ENCODE measurements at places on chromosomes 2 and 18. TPM values are rescaled to one million over a fixed set of nuclear protein-coding genes. Genes with fewer than 3 reads are reported as not detected.

CELF4 gene
- not detected for total RNA-seq

KCNE4 gene
- not detected for total RNA-seq

RBM44 gene
- total RNA-seq: 1.3 TPM

ABCG5 gene
- total RNA-seq: not detected

SIX3 gene
- not detected for total RNA-seq

ZNF385B gene
- total RNA-seq: not detected

KIAA2012 gene
- not detected for total RNA-seq

RGPD4 gene
- total RNA-seq: 0.02 TPM

FBXO48 gene
- total RNA-seq: 2.8 TPM

NT5C1B gene
- total RNA-seq: not detected

GREB1 gene
- 0.29 TPM for total RNA-seq

CIDEA gene
- total RNA-seq: not detected

DOK6 gene
- total RNA-seq: not detected

GATA6 gene
- not detected for total RNA-seq

LPIN2 gene
- 99.6 TPM for total RNA-seq

IL36B gene
- not detected for total RNA-seq

SLC4A5 gene
- 3.0 TPM for total RNA-seq

CHRND gene
- not detected for total RNA-seq

KCNS3 gene
- not detected for total RNA-seq

TLX2 gene
- total RNA-seq: 0.52 TPM

CTLA4 gene
- total RNA-seq: 22.7 TPM

MEP1B gene
- total RNA-seq: not detected

IL1R2 gene
- total RNA-seq: 0.52 TPM

IL36RN gene
- total RNA-seq: not detected

BOLL gene
- total RNA-seq: not detected

TWIST2 gene
- total RNA-seq: not detected

DSG4 gene
- total RNA-seq: not detected

FAM237A gene
- total RNA-seq: not detected

SMYD1 gene
- not detected for total RNA-seq

PLCD4 gene
- 0.30 TPM for total RNA-seq

GULP1 gene
- not detected for total RNA-seq

C2orf78 gene
- total RNA-seq: not detected

THSD7B gene
- not detected for total RNA-seq

ANO7 gene
- total RNA-seq: 0.12 TPM

DES gene
- not detected for total RNA-seq

DSG1 gene
- total RNA-seq: not detected

TTC32 gene
- total RNA-seq: 24.9 TPM

DNAJC5G gene
- total RNA-seq: not detected

CNNM4 gene
- total RNA-seq: 8.3 TPM

HOXD4 gene
- total RNA-seq: not detected

TXNDC2 gene
- not detected for total RNA-seq

CD8B gene
- 1.3 TPM for total RNA-seq

PTPRM gene
- 5.1 TPM for total RNA-seq

UNC80 gene
- total RNA-seq: not detected

ZFP36L2 gene
- total RNA-seq: 210 TPM

MARCHF7 gene
- 75.7 TPM for total RNA-seq

LRP1B gene
- total RNA-seq: not detected

C2orf66 gene
- total RNA-seq: 0.44 TPM

DLGAP1 gene
- total RNA-seq: 0.10 TPM

CBLN2 gene
- not detected for total RNA-seq

ANKRD30BL gene
- total RNA-seq: not detected

PKP4 gene
- 43.1 TPM for total RNA-seq

DPP10 gene
- total RNA-seq: not detected

EFHD1 gene
- total RNA-seq: 0.50 TPM

GCKR gene
- total RNA-seq: not detected

CYP26B1 gene
- total RNA-seq: not detected

RAB12 gene
- 15.4 TPM for total RNA-seq

GALNT5 gene
- total RNA-seq: not detected

MROH2A gene
- not detected for total RNA-seq

Data from activated CD4-positive, alpha-beta T cell treated with anti-CD3 and anti-CD28 coated beads, Interleukin-2, amount 10 ng/mL, durations not matched to agents 7 days and 5 days (primary cell).